ENCODE measurements at places on chromosomes 1 and 21. TPM values are rescaled to one million over a fixed set of nuclear protein-coding genes. Genes with fewer than 3 reads are reported as not detected.

DNA sequence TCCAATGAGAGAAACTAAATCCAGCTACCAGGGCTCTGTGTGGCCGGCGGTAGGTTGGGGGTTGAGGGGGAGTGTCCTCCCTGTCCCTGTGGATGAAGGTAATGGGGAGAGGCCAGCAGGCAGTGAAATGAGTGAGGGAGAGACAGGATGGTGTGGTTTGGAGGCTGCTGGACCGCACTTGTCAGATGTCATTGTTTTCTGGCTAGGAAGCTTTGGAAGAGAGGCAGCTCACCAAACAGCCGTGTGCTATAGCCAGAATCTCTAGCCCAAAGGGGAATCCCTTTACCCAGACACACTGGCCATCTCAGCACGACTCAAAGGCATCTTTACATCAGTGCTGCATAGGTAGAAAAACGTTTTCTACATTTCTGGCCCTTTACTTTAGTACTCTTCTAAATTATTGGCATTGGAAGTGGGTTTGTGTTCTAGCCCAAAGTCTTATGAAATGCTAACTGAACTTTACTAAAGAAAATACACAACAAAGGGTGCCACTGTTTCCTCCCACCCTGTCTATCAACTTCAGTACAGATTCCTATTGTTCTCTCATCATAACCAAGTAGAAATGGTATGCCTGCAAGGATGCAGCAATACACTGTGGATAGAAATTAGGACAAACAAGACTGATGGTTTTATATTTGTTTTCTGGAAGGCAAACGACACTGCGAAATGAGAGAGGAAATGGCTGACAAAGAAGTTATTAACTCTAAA is 95.9 kb upstream of the COA6 start:
- DNase-seq = no peak

GRCh38 chr1:64892576-64893573 is 73.5 kb downstream of the JAK1 start:
- DNase-seq = no peak

The NUP210L gene
- not detected for total RNA-seq

DNA sequence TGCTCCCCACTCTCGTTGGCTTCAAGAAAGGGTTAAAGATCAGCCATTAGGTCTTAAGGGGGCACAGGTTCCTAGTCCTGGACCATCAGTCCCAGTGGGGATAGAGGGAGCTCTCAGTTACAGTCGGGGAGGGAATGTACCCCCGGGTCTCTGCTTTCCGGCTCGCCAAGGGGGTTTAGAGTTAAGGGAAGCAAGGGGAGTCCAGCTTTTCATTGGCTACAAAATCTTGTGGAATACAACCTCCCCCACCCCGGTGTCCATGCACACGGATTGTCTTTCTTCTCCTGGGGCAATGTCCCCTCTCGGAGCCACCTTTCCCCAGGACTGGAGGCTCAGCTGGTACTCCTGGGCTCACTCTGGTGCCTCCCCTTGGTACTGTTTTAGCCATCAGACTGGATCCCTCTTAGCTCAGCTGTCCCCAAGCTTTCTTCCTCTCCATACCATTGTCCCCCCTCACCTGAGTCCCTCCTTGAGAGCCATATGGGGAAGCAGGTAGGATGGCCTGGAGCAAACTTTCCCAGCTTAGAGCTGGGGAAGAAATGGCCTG is at the start of gene A3GALT2:
A3GALT2 (minus strand) TSS at position 480 of the 547 bp plus-strand sequence; CDS start at position 480, 0 bp downstream.
- no peak for DNase-seq

The HFM1 gene
- total RNA-seq = 2.0 TPM

DNA sequence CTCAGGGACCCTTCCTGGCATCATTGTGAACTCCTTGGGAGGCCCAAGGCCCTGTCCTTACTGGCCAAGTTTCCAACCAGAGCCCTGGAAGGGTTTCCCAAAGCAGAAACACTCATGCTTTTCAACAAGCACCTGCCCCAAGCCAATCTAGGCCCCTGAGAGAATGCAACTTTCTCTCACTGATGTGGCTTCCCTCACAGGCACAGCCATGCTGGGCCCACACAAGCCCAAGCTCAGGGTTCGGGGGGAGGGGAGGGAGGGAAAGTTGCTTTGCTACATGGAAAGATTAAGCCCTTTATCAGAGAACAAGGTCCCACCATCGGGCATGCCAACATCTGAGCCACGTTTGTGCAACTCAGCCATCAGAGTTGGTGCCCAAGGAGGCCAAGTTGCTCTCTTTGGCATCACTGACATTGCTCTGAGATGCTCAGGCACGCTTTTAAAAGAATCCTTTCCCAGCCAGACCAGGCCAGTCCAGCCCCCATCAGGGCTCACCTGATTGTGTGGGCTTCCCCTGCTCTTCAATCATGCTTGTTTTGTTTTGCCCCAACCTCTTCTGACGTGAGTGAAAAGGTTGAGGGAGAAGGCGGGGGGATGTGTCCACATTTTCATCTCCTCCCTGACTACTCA is 43.5 kb downstream of the RIMS3 start:
- no peak for DNase-seq
